ENCODE measurements at places on chromosomes 7 and 10.

DNA sequence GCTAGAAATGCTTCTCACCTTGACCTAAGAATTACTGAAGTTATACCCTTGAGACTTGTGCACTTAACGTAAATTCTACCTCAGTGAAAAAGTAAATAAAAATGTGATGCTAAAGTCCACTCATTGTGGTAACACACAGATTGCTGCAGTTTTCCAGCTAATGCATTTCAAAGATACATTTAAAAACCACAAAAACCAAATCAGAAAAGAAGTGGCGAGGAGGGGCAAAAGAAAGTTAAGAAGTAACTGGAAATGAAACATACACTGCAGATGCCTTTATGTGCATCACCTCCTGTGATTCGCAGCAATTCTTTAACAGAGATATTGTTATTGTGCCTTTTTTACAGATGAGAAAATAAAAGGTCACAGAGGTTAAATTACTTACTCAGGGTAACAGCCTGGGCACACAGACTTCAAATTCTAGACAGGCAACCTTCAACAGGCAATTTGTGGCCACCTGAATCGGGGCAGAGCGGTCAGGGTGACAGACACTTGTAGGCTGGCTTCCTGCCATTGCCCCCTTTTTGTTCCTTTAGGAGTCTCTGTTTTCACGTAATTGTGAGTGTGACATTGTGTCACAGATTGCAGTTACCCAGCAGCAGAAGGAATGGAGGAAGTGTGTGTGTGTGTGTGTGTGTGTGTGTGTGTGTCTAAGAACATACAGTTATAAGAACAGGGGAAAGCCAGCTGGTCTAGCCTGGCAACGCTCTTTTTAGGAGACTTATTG is 1.9 kb downstream of the WIPF3 start:
- H3K27ac ChIP-seq = no peak overlapping the region
- no peak for DNase-seq
- no peaks in the 10 kb centered on the region for H3K36me3 ChIP-seq

DNA sequence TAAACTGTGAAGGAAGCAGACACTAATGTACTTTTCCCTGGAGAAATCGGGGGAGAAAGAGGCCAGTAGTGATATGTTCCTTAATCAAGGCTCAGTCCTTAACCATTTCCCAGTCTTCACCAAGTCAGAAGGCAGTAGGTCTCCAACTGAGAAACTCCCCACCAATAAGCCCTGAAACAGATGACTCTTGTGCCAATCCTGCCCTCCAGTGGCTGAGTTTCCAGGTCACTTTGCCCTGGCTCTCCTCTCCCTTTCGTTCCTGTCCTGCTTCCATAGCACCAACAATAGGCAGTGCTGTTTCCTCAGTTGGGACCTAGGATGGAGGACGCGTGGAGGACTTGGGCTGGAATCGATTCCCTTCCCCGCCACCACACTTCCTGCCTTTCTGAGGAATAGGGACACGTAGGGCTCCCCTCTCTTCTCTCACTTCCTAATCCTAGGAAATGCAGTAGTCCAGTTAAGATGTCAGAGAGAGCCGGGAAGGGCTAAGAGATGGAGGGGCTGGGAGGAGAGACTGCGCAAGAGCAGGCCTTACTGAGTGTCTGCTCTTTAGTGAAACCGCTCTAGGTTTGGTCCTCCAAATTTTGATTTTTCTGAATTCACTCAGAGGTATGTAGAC is 23.4 kb downstream of the ATOH7 start:
- DNase-seq = peak; percentile 66
- no peak overlapping the region for H3K27ac ChIP-seq
- H3K4me1 ChIP-seq = no peaks in the 10 kb centered on the region
- no peaks in the 10 kb centered on the region for H3K27me3 ChIP-seq

- no peaks in the 10 kb centered on the region for H3K27me3 ChIP-seq
- DNase-seq = no peak
- H3K27ac ChIP-seq = no peak overlapping the region
- no peaks in the 10 kb centered on the region for H3K4me1 ChIP-seq
- H3K4me3 ChIP-seq = no peak overlapping the region
- no peaks in the 10 kb centered on the region for H3K36me3 ChIP-seq
Measured at GRCh38 chr10:27390681-27391080, 113.4 kb upstream of the RAB18 start.

GRCh38 chr7:108541478-108541877 is 15.5 kb upstream of the PNPLA8 start:
- no peak overlapping the region for H3K4me3 ChIP-seq
- DNase-seq = no peak
- H3K27me3 ChIP-seq = no peaks in the 10 kb centered on the region
- H3K4me1 ChIP-seq = no peaks in the 10 kb centered on the region

- peak overlapping the region; percentile 42 for H3K27ac ChIP-seq
- no peak overlapping the region for H3K4me3 ChIP-seq
- H3K27me3 ChIP-seq = no peaks in the 10 kb centered on the region
- no peaks in the 10 kb centered on the region for H3K36me3 ChIP-seq
Measured at GRCh38 chr7:24477398-24478136, 95.7 kb upstream of the PALS2 start.

GRCh38 chr10:81838950-81839349 is 36.0 kb upstream of the NRG3 start:
- no peaks in the 10 kb centered on the region for H3K36me3 ChIP-seq
- no peak overlapping the region for H3K27ac ChIP-seq
- H3K4me1 ChIP-seq = peaks cover 7% of the 10 kb centered on the region
- no peaks in the 10 kb centered on the region for H3K27me3 ChIP-seq
- DNase-seq = no peak

All from body of pancreas (tissue), 4 donors.